Cardiac septum (tissue), 1 donor: ENCODE measurements at places on chromosomes 1 and 21. TPM values are rescaled to one million over a fixed set of nuclear protein-coding genes. Genes with fewer than 3 reads are reported as not detected.

The HPCA gene
- total RNA-seq = not detected

- DNase-seq = no peak
Measured at GRCh38 chr1:94737124-94737998, 82.8 kb upstream of the SLC44A3 start.

The AVPR1B gene
- total RNA-seq = not detected

GRCh38 chr1:107762751-107763390 is 202.1 kb downstream of the VAV3 start:
- no peak for DNase-seq

DNA sequence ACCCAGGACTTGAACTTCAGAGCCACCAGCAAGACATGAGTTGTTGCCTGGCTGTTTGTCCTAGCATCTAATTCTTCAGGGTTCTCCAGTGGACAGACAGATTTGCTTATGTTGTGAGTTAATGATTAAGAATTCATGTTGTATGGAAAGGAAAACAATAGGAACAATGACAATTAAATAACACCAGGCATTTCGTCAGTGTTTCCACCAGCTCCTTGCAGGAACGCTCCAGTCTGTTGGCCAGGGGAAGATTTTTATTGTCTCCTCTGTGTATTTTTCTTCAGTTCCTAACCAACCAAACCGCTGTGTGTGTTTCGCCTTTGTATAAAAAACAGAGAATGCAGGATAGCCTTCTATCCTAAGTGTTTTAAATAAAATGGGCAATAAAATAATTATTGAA is 64.4 kb upstream of the PTGFR start:
- no peak for DNase-seq
